ENCODE measurements at places on chromosomes 13 and 19.

DNA sequence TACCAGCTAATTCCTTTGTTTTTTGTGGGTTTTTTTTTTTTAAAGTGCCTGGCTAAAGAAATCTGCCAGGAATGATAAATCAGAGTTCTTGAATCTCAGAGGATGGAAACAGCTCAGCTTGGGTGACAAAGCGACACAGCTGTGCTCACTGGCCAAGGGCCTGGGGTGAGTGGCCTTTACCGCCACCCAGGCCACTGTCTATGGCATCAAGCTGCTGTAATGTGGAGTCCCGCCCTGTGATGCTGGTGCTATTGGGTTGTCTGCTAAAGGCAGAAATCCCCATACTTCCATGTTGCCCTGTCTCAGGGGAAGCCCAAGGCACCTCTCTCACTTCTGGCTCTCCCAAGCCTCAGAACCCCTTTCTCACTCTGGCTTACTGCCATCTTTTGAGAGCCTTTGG, 82.6 kb upstream of the FARP1 start:
- DNase-seq: no peak

DNA sequence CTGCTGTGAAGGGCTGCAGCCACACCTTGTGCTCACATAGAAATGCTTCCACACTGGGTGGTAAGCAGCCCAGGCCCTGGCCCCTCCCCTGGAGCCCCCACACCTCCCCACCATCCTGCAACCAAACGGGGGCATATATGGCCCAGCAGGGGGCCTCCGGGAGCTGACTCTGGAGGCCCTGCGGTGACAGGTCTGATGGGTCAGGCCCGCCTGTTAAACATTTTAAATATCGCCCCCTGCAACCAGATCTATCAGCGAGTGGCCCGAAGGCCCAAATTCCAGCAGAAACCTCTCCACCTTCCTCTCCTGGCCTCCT, 48.0 kb upstream of the KATNAL1 start:
- DNase-seq: no peak

GRCh38 chr13:48715977-48716376, 62.2 kb downstream of the CYSLTR2 start:
- no peak for DNase-seq

DNA sequence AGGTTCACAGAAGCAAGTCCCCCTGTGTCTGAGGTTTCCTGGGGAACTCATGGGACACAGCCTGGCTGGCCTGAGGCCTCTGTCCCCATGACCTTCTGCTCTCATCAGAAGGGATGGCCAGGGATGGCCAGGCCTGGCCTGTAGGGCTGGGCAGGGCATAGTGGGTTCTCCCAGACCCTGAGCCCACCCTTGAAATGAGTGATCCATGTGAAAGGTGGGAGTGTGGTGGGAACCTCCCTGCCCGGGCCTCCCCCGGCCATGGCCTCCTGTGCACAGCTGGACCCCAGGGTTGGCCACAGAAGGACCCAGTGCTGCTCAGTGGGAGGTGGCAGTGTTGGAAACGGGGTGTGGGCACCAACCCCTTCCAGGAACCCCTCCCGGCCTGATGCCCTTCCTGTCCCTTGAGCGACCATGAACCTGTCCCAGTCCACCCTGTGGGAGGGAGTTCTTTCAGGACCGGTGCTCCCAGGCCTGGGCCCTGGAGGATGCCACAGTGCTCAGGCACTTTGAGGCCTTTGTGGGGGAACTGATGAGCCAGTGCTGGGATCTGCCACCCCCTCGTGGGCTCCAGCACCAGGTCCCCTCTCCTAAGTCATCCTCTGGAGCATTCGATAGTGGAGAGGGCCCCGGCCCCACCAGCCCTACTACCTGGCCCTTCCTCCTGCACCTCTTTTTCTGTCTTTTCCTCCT, 15.5 kb upstream of the ZNF14 start:
- DNase-seq: no peak

DNA sequence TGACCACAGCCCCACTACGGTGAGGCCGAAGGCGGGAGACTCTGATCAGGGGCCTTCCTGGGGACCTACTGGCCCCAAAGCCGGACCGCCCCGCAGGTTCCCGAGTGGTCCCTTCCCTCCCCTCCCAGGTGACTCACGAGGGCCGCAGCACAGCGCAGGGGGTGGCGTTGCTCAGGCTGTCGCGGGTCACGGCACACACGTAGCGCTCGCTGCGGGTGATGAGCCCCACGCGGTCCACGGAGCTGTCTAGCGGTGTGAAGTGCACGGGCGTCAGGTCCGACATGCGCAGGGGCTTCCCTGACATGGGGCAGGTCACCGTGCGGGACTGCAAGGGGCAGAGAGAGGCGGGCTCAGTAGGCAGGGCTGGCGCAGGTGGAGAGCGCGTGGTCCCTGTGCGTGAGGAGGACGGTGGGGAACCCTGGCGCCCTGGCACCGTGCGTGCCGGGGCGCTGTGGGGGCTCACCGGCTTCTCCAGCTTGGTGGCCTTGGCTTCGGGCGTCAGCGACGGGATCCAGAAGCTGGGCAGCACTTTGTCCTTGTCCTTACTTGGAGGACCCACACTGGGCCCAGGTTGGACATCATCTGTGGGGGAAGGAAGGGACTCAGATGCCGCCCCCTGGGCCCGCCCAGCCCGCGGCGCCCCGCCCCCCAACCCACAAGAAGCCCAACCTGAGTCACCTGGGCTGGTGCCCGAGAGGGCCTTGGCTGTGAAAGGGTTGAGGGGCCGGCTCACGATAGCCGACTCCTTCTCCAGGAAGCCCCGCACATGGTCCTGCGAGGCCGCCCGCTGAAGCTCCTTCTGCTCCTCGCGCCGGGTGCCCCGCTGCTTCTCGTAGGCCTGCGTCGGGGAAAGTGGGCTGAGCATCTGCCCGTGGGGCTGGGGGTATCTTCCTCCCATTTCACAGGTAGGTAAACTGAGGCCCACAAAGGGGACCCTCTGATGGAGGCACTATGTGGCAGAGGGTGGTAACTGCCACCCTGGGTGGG, 23.7 kb downstream of the NOSIP start:
- no peak for DNase-seq

DNA sequence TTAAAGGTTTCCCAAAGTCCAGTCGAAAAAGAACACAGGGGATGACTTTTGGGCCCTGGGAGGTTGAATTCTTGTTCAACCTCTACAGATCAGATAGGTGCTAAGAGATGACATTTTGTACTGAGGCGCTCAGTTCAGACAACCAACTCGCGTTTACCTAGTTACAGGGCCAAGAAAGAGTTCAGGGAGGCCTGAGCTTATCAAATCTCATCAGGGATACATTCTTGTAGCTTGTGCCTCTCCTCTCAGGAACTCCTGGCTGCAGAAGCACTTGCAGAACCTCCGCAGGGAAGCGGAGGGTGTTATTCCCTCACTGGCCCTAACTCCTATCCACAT, 825 bp downstream of the ZNF776 start:
- DNase-seq: no peak

GRCh38 chr13:39916330-39916729, 260.9 kb downstream of the COG6 start:
- DNase-seq: no peak

- no peak for DNase-seq
These were observed 5.6 kb downstream of the LENG9 start for GRCh38 chr19:54457773-54458647.

- DNase-seq: no peak
These were observed 813 bp downstream of the ZNF284 start for GRCh38 chr19:44072543-44073401.

- no peak for DNase-seq
These were observed 6.0 kb upstream of the STK24 start for GRCh38 chr13:98582947-98583346.

Measured in stimulated activated CD4-positive, alpha-beta T cell treated with anti-CD3 and anti-CD28 coated beads, Interleukin-2, amount 100 ng/mL, for 48 hours (primary cell).